Globus pallidus (tissue), 1 donor: ENCODE measurements at places on chromosomes 5 and 9.

DNA sequence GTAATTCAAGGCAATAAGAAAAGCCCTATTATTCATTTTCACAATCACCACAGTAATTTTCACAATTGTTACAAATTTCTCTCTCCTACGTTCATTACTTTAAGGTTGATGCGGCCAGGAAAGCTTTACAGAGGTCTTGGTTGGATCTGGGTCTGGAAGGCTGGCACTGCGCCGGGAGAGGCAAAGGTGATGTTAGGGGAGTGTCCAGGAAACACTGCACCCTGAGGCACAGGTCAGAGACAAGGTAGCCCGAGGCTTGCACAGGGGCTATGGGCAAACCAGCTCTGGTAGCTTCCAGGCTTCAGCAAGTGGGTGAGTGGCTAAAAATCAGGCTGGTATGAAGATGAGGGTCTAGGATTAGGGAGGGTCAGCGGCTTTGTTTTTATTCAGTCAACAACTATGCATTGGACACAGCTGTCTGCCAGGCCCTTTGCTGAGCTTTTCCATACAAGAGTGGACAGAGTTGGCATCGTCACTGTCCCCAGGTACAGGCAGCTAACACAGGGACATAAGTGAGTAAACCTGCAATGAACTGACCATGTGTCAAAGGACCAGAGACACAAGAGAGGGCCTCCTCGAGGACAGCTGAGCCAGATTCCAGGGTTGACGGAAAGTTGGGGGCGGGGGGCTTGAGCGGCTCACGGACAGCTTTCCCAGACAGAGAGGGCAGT is 12.4 kb upstream of the TENT4A start:
- DNase-seq, result no peak

GRCh38 chr5:141628175-141628788 is 8.4 kb downstream of the HDAC3 start:
- DNase-seq, result no peak

DNA sequence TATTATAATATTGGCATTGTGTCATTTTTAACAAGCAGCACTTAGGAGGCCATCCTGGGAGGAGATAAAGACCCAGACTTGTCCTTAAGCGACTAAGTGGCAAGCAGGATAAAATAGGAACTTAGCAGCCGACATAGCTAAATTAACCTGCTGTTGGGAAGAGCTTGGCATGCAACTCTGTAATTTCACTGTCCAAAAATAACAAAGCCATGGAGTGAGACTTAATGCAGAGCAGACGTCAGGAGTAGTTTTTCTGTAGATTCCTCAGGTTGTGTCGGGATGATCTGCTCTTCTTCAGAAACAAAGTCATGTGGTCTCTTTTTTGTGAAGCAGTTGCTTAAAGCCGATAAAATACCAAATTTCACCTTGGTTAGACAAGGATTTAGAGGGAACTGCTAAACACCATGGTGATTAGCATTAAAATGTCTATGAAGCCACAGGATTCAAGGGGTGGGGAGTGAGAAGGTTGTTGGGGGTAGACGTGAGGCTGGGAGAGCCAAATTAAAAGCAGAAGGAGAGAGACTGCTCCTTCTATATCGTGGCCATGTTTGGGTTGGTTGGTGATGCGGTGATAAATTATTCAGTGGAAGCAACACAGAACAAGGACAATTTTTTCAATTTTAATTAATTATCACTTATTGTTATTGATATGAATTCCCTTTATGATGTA is 303.0 kb downstream of the CSNK1G3 start:
- DNase-seq, result no peak

GRCh38 chr5:55994495-55994997 is at the start of gene IL6ST:
IL6ST (minus strand) TSS chr5:55994963; CDS start chr5:55976278, 18,685 bp downstream.
- no peak for DNase-seq

DNA sequence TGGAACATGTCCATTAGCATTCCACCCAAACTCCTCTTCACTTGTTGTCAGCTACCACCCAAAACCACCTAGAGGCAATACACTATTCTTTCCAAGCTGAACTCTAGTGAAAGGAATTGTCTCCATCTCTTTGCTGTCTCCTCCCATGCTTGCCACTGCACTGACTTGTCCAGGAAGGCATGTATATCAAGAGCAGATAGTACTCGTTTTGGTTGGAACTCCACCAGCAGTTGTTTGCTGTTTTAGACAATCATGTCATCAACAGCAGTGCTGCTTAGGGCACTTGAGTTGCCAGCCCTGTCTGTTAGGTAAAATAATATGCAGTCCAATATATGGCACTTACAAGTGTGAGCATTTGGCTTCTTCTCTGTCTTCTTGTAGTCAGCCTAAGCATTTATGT is 80.0 kb upstream of the SAP30L start:
- DNase-seq, result no peak

DNA sequence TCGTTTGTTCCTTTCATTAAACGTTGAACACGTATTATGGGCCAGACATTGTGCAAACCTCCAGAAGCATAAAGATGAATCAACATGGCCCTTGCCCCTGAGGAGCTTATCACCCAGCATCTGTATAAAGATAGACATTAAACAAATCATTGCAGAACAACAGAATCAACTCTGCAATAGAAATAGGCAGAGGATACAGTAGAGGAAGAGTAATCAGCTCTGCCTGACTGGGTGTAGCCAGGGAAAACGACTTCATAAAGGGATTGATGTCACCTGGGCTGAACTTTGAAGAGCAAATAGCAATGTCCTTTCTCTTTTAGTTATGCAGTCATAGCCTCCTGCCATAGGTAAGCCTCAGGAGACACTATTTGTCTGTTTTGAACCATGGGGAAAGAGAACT is 13.4 kb downstream of the RGS7BP start:
- DNase-seq, result no peak
